D721Med (cell line): ENCODE measurements at places on chromosomes 7 and 10.

DNA sequence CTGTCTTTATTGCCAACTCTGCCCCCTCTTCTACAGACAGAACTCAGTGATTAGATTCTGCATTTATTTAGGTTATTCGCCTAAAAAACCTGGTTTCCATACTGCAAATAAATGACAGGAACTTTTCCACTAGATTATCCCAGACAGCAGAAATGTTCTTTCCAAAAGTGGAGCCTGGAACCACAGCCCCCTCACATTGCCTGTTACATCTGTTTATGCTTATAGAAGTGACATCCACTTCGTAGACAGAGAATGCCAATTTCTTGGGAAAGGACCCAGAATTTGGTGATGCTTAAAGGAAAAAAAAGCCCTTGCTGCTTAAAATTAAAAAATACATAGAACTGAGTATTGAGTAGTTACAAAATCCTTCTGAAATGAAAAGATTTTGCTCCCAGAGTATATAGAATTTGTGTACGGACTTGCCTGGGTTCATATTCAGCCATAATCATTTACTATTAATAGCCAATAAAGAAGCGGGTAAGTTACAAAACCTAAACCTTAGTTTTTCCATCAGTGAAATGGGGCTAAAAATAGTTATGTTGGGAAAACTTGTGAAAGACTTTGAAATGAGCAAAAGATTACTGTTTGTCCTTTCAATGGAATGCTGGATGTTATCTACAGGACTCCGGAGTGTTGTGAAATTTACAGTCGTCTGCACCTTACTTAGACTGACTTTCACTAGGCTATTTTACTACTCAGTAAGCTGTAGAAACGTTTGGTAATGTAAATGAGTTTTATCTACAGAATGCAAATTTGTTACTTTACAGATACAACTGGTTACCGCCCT is 1.1 kb upstream of the PPP1R9A start:
- DNase-seq = no peak

- peak; percentile 19 for DNase-seq
These were observed 115.5 kb upstream of the GNAI1 start for GRCh38 chr7:80018941-80019808.

- no peak for DNase-seq
These were observed 303.5 kb upstream of the KLF6 start for GRCh38 chr10:4088354-4089066.

DNA sequence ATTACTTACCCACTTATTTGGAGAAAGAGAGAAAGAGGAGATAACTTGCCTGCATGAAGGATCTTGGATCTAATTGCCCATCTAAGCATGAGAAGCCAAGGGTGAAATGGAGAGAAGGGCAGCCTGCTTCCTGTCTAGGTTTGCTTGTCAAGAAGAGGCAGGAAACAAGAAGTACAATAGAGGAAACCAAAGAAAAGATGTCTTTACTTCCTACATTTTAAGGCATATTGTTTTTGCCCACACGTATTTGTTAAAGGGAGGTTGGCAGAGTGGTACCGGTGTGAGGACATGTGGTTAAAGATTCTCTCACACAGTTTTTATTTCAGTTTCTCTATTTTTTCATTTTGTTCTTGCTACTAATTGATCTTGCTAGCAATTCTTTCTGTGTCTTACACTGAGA is 6.0 kb upstream of the TAS2R38 start:
- DNase-seq = no peak

GRCh38 chr7:148084138-148084537 is 506.4 kb upstream of the C7orf33 start:
- no peak for DNase-seq

DNA sequence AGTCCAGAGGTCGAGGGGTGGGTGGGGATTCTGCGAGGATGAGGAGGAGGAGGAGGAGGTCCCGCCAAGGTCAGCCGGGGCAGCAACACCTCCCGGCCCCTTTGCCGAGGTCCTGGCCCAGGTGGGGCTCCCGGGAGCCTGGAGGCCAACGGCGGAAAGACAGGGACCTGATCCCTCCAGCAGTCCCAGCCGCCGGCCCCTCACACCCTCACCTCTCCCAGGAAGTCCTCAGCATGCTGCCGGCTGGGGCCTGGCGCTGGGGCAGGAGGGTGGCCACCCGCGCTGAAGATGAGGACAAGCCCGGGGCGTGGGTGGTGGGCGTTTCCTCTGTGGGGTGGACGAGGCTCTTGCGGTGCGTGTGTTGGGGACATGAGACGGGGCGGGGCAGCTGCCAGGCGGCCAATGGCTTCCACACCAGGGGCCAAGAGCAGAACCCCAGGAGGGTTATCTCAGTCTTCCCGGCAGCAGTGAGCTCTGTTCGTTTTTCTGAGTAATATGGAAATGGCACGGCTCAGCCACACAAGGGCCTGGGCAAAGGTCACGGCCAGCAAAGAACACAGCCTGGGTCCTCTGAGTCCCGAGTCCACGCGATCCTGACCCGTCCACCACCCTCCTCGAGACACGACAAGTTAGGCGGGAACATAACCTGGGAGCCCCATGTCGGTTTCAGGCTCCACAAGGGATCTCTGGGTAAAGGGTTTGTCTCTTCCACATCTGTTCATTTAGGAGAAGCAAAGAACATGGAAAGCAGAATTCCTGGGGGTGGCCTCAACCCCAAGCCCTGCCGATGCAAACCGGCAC is 82.9 kb upstream of the PDGFA start:
- DNase-seq = no peak

- no peak for DNase-seq
These were observed 201.0 kb downstream of the ZMYND11 start for GRCh38 chr10:336247-336646.

- DNase-seq = no peak
These were observed 47.4 kb downstream of the ALOX5 start for GRCh38 chr10:45421221-45422097.

- no peak for DNase-seq
These were observed 643 bp downstream of the SMO start for GRCh38 chr7:129188892-129189660.
